ENCODE measurements at places on chromosomes 7 and 10. TPM values are rescaled to one million over a fixed set of nuclear protein-coding genes. Genes with fewer than 3 reads are reported as not detected.

DNA sequence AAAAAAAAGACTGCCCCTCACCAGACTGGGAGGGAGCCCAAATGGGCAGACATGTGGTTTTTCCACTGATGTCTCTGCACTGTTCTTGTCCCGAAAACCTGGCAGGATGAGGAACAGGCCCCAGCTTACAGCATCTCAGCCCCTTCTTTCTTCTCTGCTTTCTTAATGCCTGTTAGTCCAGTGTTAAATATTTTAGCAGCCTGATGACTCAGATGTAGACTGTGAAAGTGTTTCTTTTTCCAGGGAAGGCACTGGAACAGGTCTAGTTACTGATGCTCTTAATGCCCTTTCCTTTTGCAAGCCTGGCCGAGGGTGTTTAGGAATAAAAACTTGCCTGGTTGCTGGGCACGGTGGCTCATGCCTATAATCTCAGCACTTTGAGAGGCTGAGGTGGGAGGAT, 107.7 kb downstream of the TACC2 start:
- DNase-seq: no peak

ADRA2A gene
- 0.05 TPM for total RNA-seq

SPDYE16 gene
- total RNA-seq: not detected

CTNNA3 gene
- not detected for total RNA-seq

DNA sequence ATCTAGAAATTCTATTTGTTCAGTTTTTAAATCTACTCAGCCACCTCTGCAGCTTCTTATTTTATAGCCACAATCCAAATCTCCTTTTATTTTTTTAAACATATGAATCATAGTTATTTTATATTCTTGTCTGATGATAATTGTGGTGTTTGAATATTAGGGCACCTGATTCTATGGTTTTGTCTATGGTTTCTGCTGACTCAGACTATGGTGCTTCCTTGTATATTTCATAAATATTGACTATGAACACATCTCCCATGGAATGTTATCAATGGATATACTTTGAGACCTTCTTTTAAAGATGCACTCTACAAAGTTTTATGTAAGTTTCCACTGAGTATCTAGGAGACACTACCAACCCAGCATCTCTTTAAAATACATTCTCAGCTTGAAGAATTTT, 1027.0 kb upstream of the AUTS2 start:
- no peak for DNase-seq

AIFM2 gene
- total RNA-seq: 16.9 TPM

DNA sequence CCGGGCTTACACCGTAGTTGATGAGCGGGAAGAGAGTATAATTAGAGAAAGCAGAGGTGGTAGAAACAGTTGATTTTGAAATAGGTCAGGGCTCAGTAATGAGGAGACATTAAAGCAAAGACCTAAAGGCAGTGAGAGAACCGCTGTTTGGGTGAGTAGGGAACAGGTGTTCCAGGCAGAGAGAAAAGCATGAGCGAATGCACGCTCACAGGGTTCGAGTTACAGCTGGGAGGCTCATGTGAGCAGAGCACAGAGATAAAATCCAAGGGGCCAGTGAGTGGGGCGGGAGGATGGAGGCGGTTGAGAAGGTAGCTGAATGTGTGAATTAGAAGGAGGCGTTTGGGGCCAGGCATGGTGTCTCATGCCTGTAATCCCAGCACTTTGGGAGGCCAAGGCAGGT, 39.9 kb downstream of the APBB1IP start:
- DNase-seq: no peak

AMZ1 gene
- total RNA-seq: not detected

GRCh38 chr7:134284952-134285351, 31.8 kb downstream of the SLC35B4 start:
- DNase-seq: no peak

DNA sequence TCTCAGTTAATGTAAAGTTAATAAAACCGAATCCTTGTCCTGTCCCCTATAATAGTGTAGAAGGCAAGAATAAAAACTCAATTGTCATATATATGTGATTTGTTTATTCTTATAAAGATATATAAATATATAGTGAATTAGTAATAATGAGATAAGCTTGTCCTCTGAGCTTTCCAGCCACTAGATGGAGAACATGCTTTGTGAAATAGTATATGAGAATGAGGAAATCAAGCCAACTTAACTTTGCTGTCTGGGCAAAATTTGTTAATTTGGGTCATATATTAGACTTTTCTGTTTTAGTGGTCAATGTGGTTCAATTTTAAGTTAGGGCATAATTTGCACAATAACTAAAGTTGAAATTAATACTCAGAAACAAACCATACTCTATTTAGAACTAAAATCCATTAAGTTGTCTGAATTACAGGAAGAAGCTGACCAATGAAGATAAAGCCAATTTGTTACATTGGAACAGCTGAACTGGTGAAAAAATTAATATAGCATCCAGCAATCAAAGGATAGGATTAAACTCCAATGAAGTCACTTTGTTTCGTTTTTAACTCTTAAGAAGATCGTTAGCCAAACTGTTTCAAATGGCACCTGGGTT, 595.0 kb downstream of the ARL4A start:
- DNase-seq: no peak

PRR15 gene
- total RNA-seq: not detected

IGFBP1 gene
- 0.11 TPM for total RNA-seq

DNA sequence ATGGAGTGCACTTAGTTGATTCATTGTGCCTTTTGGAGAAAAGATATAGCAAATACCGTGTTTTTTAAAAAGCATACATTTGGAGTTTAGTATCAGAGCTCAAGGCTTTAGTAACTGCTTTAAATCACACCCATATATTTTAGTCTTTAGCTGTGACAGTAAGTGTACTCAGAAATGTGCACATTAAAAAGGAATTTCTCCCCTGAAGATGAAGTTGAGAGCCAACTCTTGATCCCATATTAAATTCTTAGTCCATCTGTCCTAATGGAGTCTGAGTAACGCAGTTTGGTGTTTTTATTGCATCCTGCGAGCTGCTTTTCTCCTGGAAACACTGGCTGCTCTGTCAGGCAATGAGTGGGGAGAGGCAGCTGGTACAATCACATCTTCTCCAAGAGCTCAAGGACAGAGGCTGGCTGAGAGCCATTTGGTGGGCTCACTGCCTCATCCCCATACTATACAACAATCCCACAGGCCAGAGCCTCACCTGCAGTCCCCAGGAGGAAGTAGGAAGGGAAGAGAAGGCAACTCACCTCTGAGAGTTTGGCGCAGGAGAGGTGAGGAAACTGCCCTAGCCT, 473.6 kb upstream of the C7orf33 start:
- DNase-seq: no peak

DNA sequence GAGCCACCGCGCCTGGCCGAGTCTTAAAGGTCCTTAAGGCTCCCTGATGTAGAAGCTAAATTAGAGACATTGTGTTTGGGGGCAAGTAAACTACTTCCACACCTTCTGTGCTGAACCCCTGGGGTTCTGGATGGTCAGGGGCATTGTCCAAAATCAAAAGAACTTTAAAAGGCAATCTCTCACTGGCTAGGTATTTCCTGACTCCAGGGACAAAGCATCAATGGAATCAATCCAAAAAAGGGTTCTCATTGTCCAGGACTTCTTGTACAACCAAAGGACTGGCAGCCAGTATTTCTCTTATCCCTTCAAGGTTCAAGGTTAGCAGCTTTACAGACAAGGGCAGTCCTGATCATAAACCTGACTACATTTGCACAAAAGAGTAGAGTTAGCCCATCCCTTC, 24.0 kb downstream of the SRPK2 start:
- DNase-seq: no peak

NRP1 gene
- 4.0 TPM for total RNA-seq

DNA sequence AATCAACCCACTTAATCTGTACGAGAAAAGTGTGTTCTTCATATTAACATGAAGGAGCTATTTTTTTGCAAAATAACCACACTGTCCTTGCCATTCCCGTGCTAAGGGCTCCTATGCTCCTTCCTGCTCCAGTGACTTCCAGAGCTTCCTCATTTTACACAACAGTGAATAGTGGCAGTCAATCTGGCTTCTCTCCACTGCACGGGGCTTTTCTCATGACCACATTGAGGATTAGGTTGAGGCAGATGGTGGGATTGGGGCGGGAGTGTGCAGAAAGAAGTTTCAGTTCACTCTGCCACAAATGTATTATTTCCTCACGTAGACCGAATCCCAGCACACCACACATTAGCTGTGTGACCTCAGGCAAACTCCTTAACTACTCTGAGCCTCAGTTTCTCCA, 235.1 kb downstream of the ARHGAP12 start:
- no peak for DNase-seq

DNA sequence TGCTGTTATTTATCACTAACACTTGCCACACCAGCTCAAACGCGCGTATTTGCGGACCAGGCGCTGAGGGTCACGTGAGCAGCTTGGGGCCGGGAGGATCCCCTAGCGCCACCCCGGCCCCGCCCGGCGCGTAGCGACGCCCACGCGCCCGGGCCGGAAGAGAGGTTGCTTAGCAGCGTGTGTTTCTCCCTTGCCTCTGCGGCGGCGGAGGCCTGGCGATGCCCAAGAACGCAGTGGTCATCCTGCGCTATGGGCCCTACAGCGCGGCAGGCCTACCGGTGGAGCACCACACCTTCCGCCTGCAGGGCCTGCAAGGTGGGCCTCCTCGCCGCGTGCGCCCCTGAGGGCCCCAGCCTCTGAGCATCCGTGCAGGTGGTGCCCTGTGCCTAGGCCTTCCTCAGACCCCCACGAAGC, at the start of gene C10orf53:
C10orf53 (plus strand) TSS at position 172 of the 414 bp plus-strand sequence; CDS start at position 219, 47 bp downstream.
- DNase-seq: no peak

DNA sequence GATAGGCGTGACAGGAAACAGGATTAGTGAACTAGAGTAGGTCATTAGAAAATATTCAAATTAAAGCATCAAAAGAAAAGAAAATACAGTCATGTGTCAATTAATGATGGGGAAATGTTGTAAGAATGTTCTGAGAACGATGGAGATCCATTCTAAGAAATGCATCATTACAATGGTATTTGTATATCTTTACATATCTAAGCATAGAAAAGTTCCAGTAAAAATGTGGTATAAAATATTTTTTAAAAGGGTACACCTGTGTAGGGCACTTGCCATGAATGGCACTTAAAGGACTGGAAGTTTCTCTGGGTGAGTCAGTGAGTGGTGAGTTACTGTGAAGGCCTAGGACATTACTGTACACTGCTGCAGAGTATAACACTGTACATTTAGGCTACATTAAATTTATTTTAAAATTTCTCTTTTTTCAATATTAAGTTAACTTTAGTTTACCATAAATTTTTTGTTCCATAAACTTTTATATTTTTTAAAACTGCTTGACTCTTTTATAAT, 282.5 kb downstream of the BMPER start:
- no peak for DNase-seq

- DNase-seq: no peak
These were observed 860 bp downstream of the EXOC6 start for GRCh38 chr10:92849234-92849525.

DNA sequence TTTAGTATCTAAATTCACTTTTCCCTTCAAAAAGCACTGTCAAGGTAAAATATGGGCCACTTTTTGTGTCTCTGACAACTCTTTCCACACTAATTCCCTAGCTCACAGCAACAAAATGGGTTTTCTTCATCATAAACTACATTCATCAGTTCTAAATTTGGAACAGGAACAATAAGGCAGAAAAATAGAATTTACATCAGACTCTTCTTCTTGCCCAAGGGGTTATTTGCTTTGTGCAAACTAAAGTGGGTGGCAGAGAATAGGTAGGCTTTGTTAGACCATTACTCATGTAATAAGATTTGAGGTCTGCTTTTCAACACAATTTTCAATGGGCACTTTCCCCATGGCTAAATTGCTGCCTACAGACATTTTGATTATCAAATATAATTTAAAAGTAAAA, 17.6 kb upstream of the PPP1R17 start:
- no peak for DNase-seq

ANKRD1 gene
- not detected for total RNA-seq

GRCh38 chr10:93066544-93066913, 5.9 kb downstream of the CYP26C1 start:
- DNase-seq: no peak

DNA sequence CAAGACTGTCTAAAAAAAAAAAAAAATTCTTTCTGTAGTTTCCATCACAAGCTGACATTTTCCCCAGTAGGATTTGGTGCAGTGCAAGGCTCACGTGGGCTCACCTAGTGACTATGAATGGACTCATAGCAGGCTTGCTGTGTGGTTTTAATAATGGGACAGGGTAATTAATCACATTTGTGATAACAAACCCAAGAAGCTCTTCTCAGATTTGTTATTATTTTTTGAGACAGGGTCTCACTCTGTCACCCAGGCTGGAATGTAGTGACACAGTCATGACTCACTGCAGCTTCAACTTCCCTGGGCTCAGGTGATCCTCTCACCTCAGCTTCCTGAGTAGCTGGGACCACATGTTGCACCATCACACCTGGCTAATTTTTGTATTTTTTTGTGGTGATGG, 40.0 kb downstream of the NACAD start:
- DNase-seq: no peak

GRCh38 chr7:13560441-13560840, 429.0 kb downstream of the ETV1 start:
- DNase-seq: no peak

RNF32 gene
- 0.13 TPM for total RNA-seq

DNA sequence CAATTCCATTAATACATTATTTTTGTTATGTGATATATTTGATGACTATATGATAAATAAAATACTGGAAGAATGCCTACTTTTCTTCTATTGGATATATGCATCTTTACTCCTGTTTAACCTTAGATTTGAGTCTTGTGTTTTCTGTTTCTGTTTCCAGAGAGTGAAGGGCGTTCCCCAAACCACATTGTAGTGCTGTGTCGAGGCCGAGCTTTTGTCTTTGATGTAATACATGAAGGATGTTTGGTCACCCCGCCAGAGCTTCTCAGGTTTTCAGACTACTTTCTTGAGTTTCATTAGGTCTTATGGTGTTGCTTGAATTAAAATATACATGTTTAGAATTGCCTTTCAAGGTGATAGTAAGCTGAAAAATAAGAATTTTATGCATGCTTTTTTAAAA, 23.8 kb downstream of the CROT start:
- DNase-seq: no peak

GRCh38 chr7:121027761-121028669, 39.5 kb downstream of the CPED1 start:
- no peak for DNase-seq
